Fibroblast of the aortic adventitia (primary cell): ENCODE measurements at places on chromosomes 5 and 9.

DNA sequence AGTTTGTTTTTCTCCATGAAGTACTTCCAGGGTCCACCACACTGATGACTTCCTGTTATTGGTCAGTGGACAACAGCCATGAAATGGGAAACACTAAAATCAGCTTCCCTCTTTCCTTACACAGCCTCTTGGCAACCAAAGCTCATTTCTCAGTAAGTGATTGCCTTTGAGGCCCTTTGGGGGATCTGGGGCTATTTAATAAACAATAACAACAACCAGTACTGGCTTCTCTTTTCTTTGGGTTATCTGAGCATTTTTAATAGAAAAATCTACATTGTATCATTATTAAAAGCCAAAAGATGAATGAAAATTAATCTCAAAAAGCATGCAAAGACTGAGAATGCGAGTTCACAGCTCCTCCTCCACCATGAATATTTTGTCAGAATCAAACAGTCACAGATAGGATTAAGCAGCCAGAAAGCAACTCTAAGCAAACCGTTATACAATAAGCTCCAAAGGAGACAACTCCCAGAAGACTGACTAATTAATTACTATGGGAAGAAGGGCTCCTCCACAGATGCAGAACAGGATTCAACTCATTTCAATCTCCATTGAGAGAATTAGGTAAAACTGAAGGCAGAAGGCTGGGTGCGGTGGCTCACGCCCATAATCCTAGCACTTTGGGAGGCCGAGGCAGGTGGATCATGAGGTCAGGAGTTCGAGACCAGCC is 68.3 kb downstream of the SERINC5 start:
- DNase-seq = no peak

GRCh38 chr5:98989727-98990126 is 60.9 kb upstream of the CHD1 start:
- no peak for DNase-seq

DNA sequence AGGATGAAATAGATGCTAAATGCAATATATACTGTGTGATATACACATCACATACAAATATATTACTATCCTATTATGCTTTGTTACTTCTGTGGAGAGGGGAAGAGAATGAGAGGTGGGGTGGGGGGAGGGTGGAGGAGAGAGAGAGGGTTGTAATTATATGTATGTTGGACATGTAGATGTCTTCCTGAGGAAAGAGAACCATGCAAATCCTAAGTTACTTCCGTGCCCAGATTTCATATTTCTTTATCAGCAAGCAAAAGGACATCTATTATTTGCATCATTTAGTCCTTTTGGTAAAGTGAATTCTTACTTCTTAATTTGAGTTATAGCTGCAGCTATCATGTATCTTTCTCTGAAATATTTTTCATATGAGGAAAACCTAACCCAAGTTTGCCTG is 187.5 kb downstream of the ADGRV1 start:
- no peak for DNase-seq

DNA sequence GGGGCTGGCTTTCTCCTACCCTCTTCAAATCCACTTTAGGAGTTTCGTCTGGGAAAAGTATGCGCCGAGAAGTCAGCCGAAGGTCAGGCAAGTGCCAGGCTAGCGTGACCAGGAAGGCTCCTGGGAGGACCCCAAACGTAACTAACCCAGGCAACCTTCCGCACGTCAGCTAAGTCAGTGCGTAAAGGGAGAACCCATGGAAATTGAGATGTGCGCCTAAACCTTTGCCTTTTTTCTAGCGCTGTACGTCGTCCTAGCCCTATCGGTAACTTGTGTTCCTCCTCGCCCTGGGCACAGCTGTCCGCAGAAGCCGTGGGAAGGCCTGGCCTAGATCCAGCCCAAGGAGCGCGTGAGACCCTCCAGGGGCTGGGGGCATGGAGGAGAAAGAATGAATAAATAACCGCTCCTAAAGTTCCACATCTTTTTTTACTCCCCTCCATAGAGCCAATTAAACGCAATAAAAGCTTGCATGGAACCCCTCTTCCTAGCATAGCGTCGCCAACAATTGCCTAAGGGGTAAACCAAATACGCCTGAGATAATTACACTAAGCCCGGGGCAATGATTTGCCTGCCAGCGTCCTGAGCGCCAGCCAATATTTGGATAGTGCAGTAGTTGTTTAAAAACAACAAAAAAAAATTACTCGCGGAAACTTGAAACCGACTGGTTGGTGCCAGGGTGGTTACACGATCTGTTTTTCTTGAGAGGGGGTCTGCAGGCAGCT is 4.0 kb upstream of the FOXB2 start:
- DNase-seq = no peak

- DNase-seq = no peak
Measured at GRCh38 chr9:137253717-137254623, 1.2 kb upstream of the NELFB start.

DNA sequence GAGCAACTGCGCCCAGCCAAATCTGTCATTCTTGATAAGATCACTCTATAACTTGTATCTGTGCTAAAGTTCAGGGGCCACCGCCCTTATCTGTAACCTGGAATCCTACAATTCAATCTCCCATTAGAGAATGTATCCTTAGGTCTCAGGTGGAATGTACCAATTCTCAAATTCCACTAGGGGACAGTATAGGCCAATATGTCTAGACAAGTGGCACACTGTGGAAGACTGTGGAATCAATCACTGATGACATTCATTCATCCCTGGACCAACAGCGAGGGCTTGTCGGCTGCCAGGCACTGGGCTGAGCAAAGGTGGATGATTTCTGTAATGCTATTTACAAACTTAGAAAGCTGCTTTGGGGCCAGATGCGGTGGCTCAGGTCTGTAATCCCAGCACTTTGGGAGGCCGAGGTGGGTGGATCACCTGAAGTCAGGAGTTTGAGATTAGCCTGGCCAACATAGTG is 28.7 kb upstream of the MEGF9 start:
- DNase-seq = peak; percentile 40

GRCh38 chr9:100160021-100160420 is 61.0 kb downstream of the INVS start:
- no peak for DNase-seq

GRCh38 chr5:124952566-124952965 is 206.1 kb upstream of the ZNF608 start:
- DNase-seq = no peak

- DNase-seq = peak; percentile 55
Measured at GRCh38 chr9:91408475-91408874, 15.2 kb downstream of the NFIL3 start.

DNA sequence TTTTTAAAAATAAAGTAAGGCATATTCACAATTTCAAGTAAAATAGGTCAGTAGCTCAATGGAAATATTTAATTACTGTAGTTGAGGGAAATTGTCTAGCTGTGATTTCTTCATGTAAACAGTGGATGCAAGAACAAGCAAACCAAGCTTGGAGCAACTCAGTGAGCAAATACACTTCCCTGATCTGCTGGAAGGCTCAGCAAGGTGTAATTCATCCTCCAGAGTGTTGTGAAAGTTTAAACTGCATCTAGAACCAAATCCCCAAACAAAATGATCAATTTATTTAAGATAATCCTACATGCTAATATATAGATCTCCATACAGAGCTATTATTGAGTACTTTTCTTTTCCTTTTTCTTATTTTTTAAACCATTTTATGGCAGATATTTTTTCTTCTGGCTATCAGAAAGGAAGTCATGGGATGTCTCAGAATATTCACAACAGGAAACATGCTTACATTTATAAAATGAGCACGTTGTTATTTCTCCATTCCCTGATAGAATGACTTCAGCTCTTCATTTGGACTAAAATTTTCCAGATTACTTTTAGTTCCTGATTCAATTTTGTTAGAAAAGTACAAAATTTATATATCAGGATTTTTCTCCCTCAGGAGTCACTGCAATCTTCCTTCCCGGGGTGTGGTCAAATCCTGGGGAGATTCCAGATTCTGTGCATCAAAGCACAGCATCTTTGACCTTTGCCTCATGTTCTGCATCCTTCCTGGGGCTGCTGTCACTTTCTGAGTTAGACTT is 219.2 kb upstream of the ELL2 start:
- DNase-seq = no peak

DNA sequence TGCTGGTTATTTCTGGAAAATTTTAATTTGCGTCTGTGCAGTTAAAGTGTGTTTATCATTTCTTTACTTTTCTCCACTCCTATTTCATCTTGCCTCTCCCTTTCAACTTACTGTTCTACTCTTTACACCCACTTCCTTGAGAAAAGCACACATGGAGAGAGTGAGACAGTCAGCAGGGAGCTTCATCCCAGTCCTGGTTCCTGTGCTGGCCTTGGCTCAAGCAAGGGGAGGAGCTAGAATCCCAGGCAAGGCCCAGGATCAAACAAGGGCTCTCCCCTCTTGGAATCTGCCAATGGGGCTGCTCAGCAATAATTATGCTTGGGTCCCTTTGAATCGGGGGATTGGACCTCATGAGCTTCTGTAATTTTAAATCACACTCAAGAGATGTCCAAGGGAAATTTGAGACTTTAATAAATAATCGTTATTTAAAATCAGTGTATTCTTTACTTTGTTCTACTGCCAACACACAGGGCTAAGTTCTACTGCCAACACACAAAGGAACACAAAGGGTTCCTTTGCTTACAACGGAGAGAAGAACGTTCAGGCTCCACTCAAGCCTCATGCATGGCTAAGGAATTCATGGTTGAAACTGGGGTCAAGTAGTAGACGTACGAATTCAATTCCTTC is 439.3 kb upstream of the DAB2 start:
- DNase-seq = no peak

DNA sequence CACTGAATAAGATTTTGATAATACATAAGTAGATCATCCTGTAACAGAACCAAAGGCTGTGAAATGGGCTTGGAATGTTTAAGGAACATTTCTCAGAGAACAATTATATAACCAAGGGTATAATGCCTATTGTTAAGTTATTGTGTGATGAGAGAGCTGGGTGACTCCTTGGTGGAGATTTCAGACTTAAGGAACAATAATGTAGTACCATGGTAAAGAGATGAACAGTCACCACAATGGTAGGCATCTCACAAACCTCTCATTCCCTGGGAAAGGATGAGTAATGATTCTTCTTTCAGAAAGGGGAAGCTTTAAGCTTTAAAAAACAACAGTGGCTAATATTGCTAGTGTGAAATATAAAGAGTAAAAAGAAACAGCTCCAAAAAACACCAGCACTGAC is 147.4 kb downstream of the TRIM36 start:
- DNase-seq = no peak

DNA sequence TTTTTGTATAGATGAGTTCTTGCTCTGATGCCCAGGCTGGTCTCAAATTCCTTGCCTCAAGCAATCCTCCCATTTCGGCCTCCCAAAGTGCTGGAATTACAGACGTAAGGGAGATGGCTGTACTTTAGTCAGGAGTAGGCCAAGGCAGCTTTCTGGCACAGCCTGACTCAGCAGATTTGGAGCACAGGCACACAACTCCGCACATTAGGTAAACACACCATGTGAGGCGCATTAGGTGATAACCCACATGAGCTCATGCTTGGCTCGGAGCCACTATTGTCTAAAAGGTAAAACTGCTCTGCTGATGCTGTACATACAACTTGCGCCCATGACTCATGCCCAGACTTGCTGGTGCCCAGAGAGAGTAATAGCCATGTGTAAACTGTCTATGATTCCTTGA is 1157.9 kb downstream of the TAF11L14 start:
- DNase-seq = no peak

DNA sequence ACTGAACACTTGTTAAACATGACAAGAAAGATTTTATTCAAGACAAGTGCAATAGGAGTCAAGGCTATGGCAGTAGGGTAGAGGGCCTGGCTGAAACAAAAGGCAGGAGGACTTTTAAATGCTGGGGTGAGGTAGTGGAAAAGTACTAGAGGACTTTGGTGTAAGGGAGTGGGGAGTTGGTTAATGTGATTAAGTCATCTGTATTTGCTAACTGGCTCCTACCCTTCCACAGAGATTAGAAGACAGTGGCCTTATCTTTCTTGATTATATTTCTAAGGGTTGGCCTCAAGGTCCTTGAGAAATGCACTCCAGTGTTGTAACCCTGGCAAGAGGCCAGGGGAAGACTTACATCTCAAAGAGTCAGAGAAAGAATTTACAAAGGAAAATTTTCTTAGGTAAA is 160.2 kb upstream of the FTMT start:
- DNase-seq = no peak

GRCh38 chr5:40547994-40548575 is 131.6 kb upstream of the PTGER4 start:
- no peak for DNase-seq
